CD4-positive, alpha-beta T cell treated with Interleukin-15 for 4 hours (primary cell): ENCODE measurements at places on chromosomes 16 and 17.
A peak's percentile ranks its signal among the peaks of the same experiment; 100 is the strongest.

DNA sequence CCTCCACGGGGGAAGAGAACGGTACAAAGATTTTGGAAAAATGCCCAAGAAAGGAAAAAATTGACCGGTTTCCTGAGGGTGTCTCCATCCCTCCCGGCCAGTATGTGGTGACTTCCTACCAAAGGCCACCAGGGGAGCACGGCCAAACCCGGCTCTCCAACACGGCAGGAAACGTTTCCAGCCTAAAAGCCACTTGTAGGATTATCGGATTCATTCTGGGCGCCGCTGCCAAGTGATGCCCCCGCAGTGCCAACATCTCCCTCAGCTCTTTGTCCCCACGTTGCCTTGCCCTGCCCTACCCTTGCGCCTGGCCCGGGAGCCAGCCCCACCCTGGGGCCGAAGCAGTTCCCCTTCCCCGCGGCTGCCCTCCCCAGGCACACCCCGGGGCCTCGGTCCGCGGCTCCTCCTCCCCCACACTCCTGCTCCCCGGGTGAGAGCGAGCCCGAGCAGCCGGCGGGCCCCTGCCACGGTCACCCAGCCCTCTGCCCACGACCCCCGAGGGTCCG is 688 bp downstream of the CRK start:
- peak; percentile 28 for DNase-seq

DNA sequence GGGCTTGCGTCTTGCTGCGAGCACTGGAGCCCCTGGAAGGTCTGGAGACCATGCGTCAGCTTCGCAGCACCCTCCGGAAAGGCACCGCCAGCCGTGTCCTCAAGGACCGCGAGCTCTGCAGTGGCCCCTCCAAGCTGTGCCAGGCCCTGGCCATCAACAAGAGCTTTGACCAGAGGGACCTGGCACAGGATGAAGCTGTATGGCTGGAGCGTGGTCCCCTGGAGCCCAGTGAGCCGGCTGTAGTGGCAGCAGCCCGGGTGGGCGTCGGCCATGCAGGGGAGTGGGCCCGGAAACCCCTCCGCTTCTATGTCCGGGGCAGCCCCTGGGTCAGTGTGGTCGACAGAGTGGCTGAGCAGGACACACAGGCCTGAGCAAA is 7.4 kb downstream of the MPG start:
- DNase-seq, result no peak

DNA sequence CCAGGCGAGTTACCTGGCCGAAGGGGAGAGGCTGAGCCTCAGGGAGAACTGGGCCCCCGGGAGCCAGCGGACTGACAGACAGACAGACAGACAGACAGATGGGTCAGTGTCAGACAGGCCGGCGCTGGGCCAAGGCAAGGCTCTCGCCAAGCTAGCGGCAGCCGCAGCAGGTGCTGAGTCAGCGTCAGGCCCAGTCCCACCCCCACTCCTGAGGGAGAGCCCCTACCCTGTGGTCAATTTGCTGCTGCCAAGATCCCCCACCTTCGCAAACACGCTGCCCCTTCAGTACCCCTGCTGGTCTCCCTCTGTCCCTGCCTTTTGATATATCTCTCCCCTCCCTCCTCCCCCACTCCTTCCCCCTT is 1.5 kb downstream of the FGF11 start:
- DNase-seq, result no peak

DNA sequence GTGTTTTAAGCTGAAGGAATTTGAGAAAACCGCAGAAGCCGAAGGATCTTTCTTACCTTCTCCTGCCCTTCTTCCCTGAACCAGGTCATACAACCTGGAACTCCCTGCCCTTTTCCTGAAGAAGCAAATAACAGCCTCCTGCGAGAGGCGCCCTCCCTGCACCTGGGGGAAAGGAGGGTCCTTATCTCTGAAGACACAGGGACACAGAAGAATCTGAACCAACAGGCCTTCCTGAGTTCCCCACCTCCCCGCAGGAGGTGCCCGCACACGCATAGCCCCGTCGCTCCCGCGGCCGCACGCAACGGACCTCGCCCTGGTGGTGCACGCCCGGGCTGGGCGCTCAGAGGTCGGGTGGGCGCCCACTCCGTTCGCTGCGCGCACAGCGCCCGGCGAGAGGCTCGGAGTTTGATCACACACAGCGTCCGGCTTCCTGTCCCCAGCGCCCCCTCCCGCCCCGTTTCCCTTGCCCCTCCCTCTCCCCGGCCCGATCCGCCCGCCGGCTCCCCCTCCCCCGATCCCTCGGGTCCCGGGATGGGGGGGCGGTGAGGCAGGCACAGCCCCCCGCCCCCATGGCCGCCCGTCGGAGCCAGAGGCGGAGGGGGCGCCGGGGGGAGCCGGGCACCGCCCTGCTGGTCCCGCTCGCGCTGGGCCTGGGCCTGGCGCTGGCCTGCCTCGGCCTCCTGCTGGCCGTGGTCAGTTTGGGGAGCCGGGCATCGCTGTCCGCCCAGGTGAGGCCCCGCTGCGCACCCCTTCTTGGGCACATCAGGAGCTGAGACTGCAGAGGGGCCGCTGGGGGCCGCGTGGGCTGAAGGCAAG is at the start of gene TNFSF12:
TNFSF12 (plus strand) TSS at position 474 of the 816 bp plus-strand sequence; CDS start at position 570, 96 bp downstream.
- peak; percentile 53 for DNase-seq

- peak; percentile 28 for DNase-seq
Observed at GRCh38 chr16:1152123-1152638, 725 bp upstream of the CACNA1H start.

- no peak for DNase-seq
Observed at GRCh38 chr16:65274566-65274965, 152.7 kb upstream of the CDH11 start.

DNA sequence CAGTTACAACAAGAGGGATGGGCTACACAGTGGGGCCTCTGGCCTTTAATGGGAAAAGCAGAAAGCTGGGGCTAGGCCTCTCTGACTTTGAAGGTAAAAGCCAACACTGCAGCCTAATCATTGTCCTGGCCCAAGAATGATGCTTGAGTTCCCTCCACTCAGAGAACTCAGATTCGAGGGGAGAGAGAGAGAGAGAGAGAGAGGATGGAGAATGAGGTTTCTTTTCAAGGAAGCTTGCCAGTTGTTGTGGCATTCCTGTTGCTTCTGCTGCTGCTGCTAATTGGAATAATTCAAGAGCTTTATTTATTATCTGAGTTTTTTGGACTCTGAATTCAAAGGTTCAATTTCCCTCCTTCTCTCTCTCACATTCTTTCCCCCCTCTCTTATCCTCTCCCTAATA is 144.6 kb upstream of the IRX6 start:
- no peak for DNase-seq

- no peak for DNase-seq
Observed at GRCh38 chr16:27303256-27304100, 10.3 kb upstream of the IL4R start.

GRCh38 chr17:67047382-67047781 is 3.0 kb downstream of the CACNG1 start:
- DNase-seq, result no peak

DNA sequence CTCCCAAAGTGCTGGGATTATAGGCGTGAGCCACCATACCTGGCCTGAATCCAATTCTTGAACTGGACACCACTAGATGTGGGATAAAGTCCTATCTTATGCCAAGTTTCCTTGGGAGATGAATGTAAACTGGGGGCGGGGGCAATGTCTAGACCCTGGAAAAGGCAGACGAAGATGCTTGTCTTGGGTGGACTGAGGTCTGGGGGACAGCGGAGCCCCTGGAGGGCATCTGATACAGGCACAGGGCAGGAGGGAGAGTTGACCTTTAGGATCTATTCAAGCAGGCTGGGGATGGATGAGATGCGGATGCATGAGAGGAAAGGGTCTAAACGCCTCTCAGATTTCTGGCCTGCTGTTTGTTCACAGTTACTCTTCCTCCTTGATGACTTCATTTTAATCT is 11.7 kb downstream of the C1QTNF1 start:
- DNase-seq, result no peak

DNA sequence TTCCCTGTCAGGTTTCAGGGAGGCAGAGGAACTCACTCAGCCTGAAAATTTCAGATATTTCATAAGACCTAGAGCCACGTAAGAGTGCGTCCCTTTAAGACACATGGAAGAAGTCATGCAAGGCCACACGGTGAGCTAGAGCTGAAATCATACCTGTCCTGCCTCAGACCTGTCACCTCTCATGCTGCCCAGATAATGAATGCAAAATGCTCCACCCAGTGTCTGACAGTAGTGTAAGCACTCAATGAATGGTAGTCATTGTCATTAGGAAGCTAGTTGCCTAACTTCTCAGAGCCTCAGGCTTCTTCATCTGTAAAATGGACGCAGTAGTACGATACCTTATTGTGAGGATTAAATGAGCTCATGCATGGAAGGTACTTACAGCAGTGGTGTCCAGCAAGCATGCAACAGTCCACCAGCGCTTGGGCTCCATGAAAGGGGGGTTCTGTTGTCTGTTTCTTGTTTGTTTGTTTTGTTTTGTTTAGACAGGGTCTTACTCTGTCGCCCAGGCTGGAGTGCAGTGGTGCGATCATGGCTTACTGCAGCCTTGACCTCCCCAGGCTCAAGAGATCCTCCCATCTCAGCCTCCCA is 60.7 kb downstream of the WSB1 start:
- peak; percentile 18 for DNase-seq

DNA sequence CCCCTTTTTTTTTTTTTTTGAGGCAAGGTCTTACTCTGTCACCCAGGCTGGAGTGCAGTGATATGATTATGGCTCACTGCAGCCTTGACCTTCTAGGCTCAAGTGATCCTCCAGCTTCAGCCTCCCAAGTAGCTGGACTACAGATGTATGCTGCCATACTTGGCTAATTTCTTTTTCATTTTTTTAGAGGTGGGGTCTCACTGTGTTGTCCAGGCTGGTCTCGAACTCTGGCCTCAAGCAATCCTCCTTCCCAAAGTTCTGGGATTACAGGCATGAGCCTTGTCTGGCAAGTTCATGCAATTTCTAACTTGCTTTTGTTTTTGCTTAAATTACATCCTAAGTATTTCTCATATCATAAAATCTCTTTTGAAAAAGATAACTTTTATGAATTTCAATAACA is 33.8 kb upstream of the NFAT5 start:
- no peak for DNase-seq

GRCh38 chr17:7858522-7858810 is 663 bp downstream of the CYB5D1 start:
- DNase-seq, result peak; percentile 37

GRCh38 chr17:31251105-31251969 is 45.7 kb downstream of the OMG start:
- DNase-seq, result no peak

DNA sequence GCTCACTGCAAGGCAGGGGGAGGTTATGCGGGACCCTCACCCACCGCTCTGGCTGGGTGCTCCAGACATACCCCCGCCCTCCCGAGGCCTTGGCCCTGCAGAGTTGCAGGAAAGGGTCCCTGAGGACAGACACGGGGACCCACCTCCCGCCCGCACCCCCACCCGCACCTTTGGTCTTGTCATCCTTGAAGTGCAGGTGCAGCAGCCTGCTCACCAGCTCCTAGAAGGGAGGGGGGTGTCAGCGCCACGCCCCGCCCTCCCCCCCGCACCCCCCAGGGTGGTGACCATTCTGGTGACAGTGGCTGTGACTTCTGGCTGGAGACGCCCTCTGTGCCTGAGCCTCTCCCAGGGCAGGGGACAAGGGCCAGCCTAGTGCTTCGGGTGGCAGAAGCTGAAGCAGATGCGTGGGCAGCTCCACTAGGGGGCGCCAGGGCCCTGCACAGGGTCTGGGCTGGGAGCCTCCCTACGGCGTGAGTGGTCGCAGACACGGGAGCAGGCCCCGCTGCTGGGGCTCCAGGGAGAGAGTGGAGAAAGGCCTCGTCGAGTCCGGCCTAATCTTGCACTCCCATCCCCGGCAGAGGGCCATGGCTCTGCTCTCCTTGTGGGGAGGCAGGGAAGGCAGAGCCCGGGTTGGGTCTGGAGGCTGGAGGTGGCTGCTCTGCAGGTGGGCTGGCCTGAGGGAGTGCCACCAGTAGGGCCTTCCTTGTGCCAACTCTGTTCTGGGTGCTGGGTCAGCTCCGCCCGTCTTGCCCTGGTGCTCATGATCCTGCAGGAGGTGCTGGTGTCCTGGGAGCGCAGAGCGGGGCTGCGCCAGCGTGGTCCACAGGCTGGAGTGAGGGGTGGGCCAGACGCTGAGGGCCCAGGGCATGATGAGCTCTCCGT is 2.7 kb downstream of the CENPX start:
- DNase-seq, result peak; percentile 55

- no peak for DNase-seq
Observed at GRCh38 chr17:80486692-80487091, 10.3 kb upstream of the NPTX1 start.

- DNase-seq, result no peak
Observed at GRCh38 chr17:622356-622755, 92.3 kb downstream of the VPS53 start.

- DNase-seq, result no peak
Observed at GRCh38 chr17:76981545-76982295, 113.5 kb downstream of the MGAT5B start.

- DNase-seq, result no peak
Observed at GRCh38 chr16:86818671-86819532, 240.6 kb downstream of the FOXL1 start.

- DNase-seq, result no peak
Observed at GRCh38 chr16:73027685-73028111, 20.2 kb downstream of the ZFHX3 start.
